Forelimb muscle (tissue), 1 donor: ENCODE measurements at places on chromosomes 1 and 21. TPM values are rescaled to one million over a fixed set of nuclear protein-coding genes. Genes with fewer than 3 reads are reported as not detected.

DNA sequence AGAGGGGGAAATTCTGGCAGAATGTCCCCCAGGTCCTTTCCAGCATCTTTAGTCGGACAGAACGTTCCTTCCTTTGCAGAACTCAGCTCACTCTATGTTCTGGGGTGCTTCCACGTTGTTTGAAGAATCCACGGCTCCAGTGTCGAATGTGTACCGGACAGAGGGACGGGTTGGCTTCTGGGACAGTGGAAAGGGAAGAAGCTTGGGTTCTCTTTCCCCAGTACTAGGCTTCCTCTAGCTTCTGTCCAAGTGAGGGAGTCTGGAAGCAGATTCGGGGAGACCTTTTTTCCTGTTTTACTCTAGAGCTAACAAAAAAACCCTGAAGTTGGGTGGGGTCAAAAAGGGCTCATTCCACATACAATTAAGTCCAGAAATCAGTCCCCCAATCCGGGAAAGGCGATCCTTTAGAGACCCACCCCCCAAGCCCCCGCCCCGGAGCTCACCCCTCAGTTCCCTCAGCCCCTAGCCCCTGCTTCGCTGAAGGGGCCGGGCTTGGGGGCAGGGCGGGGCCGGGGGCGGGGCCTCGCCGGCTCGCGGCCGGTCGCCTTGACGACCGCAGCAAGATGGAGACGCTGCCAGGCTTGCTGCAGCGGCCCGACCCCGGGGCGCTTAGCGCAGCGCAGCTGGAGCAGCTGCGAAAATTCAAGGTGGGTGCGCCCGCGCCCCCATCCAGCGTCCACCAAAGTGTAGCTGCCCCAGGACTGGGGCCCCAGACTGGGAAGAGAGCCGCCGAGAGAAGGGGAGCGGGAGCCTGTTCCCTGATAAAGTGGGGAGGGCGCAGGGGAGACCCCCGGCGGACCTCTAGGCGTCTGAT is at the start of gene RIIAD1:
RIIAD1 (plus strand) TSS at position 549 of the 814 bp plus-strand sequence; CDS start at position 564, 15 bp downstream.
- DNase-seq = no peak

The CTTNBP2NL gene
- polyA plus RNA-seq = 14.0 TPM

The TEX38 gene
- polyA plus RNA-seq = 0.27 TPM

The DENND1B gene
- 4.7 TPM for polyA plus RNA-seq

DNA sequence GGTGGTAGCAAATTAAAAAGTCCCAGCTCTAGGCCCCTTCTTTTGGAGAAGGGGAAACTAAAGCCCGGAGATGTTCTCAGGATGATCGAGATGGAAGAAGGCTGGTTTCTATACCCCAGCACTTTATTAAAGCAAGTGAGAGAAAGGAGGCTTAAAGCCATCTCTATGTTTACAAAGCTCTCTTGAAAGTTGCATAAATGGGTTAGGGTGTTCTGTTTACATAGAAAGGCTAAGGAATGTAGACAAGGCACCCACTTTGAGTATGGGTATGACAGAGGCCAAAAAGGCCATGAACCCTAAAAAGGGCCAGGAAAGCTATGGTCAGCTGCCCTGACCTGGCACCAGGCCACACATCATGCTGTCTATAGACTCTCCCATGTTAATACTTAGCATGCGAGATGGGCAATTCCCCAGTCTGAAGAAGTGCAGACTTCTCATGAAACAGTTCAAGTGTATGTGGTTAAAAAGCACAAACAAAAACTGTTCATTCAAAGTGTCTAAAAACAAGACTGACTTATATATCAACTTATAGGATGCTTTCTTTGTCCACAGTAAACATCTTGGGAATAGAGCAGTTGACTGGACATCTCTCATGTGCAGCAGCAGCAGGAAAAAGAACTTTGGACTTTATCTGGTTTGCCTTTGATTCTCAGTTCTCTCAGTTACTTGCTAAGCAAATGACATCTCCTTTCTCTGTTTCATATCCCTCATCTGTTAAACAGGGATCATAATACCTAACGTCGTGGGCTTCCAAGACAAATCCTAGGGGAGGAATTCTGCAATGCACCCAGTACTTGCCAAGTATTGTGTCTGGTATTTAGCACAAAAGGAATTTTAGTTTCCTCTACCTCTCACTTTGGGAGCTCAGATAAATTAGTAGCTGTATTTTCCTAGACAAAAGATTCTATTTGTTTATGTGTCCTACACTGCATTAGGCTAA is 521.6 kb downstream of the PLPP3 start:
- no peak for DNase-seq

The VHLL gene
- not detected for polyA plus RNA-seq

DNA sequence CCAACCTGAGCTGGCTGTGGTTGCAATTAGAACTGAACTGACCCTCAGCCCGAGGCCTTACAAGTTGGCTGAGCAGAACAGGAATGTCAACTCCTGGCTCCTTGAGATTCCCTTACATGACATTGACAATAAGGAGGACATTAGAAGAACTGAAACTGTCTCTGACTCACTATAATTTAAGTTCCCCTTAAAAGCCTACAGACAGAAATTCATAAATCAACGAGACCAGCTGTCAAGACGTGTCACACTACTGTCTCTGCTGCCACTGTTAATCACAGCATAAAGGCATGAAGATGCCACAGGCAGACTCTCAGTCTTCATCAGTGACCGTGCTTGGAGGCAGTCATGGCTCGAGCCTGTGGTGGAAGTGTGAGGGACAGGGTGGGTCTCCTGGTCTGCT is 168.8 kb downstream of the GABPA start:
- DNase-seq = no peak

DNA sequence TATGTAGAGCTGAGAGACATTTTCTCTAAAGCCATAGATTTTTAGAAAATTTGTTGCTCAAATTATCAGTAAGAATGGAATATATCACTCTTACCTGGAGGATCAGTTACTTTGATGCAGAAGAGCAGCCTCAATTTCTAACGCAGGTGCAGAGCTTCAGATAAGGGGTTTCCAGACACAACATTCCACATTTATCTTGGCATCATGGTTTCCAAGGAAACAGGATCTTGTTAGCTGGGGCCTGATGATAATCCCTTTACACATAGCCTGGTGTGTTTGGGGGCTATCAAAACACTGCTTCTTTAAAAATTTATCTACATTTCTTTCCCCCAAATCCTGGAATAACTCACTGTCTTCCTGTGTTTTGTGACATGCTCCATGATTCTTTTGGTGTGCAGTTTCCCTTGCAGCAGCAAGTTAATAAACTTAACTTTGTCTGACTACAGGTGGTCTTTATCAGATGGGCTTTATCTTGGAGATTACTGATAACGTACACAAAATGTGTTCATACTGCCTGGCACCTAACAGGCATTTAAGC is 2.7 kb upstream of the STX12 start:
- no peak for DNase-seq

The RNU1-1 gene
- not detected for polyA plus RNA-seq

DNA sequence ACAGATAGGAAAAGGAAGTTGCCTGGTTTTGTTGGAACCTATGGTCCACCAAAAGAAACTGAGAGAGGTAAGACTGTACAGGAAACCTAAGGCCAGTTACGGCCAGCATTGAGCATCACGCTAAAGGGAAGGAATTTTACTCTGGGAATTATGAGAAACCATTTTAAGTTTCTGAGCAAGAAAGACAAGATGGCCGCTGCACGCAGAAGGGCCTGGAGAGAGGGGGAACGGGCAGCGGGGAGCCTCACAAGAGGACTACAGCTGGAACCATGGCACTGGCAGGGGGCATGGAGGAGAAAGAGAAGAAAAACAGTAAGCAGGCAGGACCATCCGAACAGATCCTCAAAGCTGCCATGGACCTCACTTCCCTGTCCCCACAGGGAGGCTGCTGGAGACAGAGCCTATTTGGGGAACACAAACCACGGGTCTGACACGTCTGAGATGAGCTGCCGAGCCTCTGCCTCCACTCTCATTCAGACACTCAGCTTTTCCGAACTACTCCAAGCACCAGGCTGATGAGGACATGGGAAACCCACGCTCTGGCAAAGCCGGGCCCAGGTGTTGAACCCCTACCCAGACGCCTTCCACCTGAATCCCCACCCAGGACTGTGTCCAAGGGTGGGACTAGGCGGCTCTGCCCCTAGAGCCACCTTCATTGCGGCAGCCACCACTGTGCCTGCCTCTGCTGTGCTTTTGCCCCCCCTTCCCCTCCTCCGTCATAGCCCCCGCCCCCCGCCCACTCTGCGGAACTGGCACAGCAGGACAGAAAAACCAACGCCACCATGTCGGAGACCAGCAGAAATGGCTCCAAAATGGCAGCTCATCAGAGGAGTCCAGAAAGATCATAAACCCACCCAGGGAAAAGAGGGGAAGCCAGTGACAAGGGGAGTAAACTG is 69.0 kb downstream of the CD46 start:
- no peak for DNase-seq

The SERTAD4 gene
- polyA plus RNA-seq = 5.4 TPM

DNA sequence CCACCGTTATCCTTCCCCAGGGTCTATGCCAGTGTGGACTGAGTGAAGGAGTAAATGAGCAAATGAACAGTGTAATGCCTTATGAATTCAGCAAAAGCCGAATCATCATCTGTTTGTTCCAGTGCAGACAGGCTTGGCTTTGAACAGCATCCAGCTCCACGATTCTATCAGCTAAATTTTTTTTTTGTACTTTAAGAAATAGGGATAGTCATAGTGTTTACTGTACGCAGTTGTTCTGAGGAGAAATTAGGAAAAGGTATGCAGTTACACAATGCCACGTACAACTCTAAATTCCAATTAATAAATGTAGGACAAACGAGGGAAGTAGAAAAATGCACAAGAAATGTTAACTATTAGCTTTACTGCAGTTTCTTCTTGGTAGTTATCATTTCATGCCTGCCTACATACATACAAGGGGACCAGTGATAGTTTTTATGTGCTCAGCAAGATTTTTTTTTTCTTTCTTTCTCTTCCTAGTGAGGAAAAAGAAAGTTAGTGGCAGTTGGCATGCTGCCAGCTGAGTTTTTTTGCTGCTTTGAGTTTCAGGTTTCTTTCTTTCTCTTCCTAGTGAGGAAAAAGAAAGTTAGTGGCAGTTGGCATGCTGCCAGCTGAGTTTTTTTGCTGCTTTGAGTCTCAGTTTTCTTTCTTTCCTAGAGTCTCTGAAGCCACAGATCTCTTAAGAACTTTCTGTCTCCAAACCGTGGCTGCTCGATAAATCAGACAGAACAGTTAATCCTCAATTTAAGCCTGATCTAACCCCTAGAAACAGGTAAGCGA is at the start of gene IFI44L:
IFI44L (plus strand) TSS at position 646 of the 777 bp plus-strand sequence. CDS start 7,468 bp downstream, outside the sequence.
- DNase-seq = no peak

- DNase-seq = no peak
Observed at GRCh38 chr1:25478633-25479032, 47.9 kb downstream of the MACO1 start.
